ENCODE measurements at places on chromosomes 7 and 10.

- DNase-seq, result no peak
These were observed 14.0 kb downstream of the MKLN1 start for GRCh38 chr7:131341690-131342089.

GRCh38 chr7:132771301-132771730 lies 195.0 kb upstream of the PLXNA4 start:
- peak; percentile 47 for DNase-seq

- DNase-seq, result no peak
These were observed 117.7 kb downstream of the ARID5B start for GRCh38 chr10:62019013-62019684.

GRCh38 chr7:27840313-27840712 lies 100.4 kb downstream of the TAX1BP1 start:
- DNase-seq, result peak; percentile 57

- no peak for DNase-seq
These were observed 103.3 kb downstream of the DNMBP start for GRCh38 chr10:99906470-99906869.

DNA sequence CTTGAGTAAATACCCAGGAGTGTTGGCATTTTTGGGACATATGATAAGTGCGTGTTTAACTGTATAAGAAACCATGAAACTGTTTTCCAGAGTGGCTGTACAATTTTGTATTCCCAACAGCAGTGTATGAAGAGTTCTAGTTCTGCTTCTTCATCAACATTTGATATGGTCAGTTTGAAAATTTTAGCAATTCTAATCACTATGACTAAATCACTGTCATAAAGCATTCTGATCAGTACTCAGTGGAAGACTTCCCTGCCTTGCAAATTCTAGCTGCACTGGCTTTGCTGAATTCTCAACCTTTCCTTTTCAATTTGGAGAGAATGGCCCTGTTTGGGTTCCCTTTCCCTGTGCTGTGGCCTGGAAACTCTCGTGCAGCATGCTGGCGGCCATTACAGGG lies 18.6 kb upstream of the FAM221A start:
- DNase-seq, result no peak

Measured in activated CD4-positive, alpha-beta T cell treated with anti-CD3 and anti-CD28 coated beads for 36 hours (primary cell).